Activated T-helper 1 cell treated with anti-CD3 and anti-CD28 coated beads, Interleukin-2, amount 50 U/mL, for 16 hours (primary cell): ENCODE measurements at places on chromosomes 11 and 22.

DNA sequence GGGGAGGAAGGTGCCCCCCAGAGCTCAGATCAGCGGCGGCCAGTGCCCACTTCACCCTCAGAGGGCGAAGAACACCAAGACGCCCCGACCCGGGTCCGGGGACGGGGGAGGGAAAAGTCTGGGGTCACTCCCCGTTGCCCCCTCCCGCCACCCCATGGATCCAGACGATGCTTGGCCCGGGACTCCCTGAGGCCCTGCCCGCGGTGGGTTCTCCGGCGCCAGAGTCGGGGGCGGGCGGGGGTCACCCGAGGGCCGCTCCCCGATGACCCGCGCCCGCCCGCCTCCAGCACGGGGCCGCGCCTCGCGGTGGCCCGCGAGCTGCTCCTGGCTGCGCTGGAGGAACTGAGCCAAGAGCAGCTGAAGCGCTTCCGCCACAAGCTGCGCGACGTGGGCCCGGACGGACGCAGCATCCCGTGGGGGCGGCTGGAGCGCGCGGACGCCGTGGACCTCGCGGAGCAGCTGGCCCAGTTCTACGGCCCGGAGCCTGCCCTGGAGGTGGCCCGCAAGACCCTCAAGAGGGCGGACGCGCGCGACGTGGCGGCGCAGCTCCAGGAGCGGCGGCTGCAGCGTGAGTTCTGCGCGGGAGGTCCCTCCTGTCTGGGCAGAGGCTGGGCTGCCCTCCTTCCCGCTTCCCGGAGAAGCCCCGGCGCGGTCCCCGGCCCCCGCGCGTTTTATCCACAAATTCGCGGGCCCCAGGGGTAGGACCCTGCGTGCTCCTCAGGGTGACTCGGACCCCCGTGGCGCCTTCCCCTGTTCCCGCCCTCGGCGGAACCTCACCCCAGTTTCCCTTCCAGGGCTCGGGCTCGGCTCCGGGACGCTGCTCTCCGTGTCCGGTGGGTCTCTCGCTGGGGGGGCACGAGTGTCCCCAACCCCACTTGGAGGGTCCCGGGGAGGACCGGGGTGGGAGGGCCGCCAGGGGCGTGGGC is 1.1 kb downstream of the NLRP6 start:
- no peak for DNase-seq

GRCh38 chr22:49448526-49448925 is 379.1 kb downstream of the BRD1 start:
- no peak for DNase-seq

GRCh38 chr11:72776844-72777754 is 16.7 kb downstream of the STARD10 start:
- no peak for DNase-seq

- DNase-seq, result no peak
Measured at GRCh38 chr11:129416080-129416820, 40.6 kb downstream of the BARX2 start.

DNA sequence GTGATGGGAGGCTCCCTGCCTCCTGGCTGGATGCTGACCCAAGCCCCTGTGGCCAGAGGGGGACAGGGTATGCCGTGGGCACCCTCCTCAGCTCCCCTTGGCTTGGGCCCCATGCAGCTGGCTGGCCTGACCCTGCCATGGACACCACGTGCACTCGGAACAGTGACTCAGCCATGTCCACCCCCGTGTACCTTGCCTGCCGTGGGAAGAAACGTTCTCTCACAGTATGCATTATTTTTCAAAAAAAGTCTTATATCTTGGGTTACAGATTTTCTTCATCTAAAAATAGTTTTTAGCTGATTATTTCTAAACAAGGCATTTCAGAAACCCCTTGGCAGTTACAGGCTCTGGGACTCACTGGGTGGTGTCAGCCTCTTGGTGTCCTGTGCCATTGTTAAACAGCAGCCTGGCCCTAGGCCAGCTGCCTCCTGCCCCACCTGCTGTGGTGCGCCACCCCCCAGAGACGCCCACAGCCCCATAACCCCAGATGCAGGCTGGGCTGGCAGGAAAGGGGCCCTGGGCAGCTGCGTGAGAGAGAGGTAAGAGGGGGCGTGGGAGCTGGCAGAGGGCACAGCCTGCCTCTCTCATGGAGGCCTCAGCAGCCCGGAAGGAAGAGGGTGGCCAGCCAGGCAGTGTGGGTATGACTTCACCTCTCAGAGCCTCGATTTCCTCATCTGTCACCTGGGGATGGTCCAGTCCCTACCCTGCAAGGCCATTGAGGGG is 99.8 kb downstream of the MORC2 start:
- no peak for DNase-seq
